ENCODE measurements at places on chromosomes 12 and 14.

DNA sequence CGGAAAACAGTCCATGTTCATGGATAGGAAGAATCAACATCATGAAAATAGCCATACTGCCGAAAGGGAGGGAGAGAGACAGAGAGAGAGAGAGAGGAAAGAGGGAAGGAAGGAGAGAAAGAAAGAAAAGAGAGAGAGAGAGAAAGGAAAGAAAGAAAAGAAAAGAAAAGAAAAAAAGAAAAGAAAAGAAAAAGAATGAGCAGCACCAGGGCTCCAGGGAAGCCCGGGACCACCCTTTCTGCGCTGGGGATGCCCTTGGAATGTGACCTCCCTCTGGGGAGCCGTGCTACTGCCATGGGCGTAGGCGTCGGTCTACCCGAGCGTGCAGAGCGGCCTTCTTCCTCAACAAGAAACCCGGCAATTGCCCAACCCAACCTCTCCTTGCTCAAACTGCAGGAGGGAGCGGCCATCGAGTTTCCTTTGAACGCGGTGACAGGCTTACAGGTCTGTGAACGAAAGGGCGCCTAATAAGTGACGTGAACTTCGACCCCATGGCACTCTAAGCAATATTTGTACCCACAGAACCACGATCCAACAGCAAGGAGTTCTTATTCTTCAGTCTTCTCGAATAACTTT, 16.9 kb downstream of the OR6S1 start:
- DNase-seq, result peak; percentile 32

DNA sequence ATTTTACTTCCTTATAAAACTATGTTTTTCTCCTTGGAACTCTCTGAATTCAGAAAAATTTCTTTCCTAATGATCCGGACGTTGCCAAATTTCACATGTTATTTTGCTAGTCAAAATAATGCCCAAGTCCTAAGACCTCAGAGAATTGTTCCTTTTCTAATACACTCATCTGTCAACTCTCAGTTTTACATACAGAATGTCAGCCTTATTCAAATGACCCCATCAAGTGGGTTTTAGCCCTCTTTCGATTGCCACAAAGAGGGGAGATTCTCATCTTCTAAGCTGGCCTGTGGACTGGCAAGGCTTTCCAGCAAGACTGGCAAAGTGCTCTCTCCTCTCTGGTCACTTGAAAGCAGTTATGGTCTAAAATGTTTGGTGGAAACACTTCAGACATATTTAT, 99.3 kb upstream of the GPHB5 start:
- no peak for DNase-seq

- DNase-seq, result no peak
These were observed 234.2 kb upstream of the ARHGAP5 start for GRCh38 chr14:31842899-31843298.

- no peak for DNase-seq
These were observed 338.4 kb downstream of the ADAMTS20 start for GRCh38 chr12:43213608-43214007.

DNA sequence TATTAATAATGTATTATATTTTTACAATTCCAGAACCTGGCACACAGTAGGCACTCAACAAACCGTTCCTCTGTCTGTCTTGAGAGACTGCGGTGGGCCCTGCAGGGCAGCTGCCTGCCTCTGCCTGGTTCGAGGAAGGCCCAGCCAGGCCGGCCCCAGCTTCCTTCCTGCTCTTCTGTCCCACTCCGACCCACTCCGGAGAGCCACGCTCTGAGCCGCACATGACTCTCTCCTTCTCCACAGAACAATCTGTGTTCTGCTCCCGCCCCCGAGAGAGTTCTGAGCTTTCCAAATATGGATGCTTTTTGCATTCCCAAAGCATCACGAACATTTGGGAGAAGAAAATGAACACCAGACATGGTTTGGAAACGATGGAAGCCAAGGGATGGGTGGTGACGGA, 57.3 kb downstream of the TTC7B start:
- peak; percentile 41 for DNase-seq

- DNase-seq, result no peak
These were observed 52.3 kb upstream of the FUT8 start for GRCh38 chr14:65360144-65360784.

DNA sequence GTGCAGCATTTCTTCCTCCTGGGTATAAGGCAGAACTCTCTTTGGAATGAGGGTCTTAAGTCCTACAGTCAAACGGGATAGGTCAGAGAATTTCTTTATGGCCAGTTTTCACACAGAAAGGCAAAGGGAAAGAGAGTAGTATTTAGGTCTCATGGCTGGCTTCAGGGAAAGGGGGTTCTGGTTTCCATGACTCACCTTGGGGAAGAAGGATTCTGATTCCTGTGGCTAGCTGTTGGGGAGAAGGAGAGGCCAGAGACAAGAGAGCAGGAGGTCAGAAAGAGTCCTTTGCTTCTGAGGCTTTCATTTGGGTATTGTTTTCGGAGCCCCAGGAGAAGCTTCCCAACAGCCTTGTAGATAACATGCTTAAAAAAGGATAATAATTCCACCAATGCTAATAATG, 332.5 kb downstream of the NPAS3 start:
- DNase-seq, result no peak

GRCh38 chr12:43338848-43339526, 213.0 kb downstream of the ADAMTS20 start:
- peak; percentile 62 for DNase-seq

Data from muscle of back (tissue), 13 donors.